Psoas muscle (tissue), 8 donors: ENCODE measurements at places on chromosomes 6 and 20. TPM values are rescaled to one million over a fixed set of nuclear protein-coding genes. Genes with fewer than 3 reads are reported as not detected.

- DNase-seq: no peak
These were observed 2.8 kb upstream of the SLPI start for GRCh38 chr20:45257161-45257560.

GRCh38 chr6:100458841-100459591 lies 5.7 kb downstream of the SIM1 start:
- no peak for DNase-seq

DNA sequence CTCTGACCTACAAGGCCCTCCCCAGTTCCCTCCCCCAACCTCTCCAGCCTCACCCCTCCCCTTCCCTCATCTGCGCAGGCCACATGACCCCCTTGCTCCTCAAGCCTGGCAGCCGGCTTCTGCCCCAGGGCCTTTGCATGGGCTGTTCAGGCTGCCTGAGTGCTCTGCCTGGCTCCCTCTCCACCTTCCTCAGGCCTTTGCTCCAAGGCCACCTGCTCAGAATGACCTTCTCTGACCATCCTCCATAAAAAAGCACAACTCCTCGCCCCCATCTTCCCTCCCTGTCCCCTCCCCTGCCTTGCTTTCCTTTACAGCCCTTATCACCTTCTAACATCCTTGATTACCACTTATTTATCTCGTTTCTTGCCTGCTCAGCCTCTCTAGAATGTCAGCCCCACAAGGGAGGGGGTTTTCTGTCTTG lies 38.7 kb downstream of the SPDEF start:
- DNase-seq: no peak

The CCR6 gene
- not detected for total RNA-seq

The CAGE1 gene
- total RNA-seq: not detected

DNA sequence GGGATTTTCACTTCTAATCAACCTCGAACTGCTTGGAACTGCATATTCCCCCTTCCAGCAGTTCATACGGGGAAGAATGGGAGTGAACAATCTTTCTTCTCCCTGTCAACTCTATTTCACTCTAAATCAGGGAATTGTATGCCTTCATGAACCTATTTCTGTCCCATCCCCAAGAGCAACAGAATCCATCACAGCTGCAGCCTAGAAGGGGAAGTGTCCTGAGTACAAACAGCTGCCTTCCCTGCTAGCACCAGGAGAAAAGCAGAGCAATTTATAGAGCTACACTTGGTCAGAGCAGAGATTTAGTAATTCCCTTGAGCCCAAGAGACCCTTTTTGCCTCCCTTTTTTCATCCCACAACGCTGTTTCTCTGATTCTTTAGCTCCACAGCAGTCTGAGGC lies 208.4 kb downstream of the ADGRG6 start:
- DNase-seq: no peak

DNA sequence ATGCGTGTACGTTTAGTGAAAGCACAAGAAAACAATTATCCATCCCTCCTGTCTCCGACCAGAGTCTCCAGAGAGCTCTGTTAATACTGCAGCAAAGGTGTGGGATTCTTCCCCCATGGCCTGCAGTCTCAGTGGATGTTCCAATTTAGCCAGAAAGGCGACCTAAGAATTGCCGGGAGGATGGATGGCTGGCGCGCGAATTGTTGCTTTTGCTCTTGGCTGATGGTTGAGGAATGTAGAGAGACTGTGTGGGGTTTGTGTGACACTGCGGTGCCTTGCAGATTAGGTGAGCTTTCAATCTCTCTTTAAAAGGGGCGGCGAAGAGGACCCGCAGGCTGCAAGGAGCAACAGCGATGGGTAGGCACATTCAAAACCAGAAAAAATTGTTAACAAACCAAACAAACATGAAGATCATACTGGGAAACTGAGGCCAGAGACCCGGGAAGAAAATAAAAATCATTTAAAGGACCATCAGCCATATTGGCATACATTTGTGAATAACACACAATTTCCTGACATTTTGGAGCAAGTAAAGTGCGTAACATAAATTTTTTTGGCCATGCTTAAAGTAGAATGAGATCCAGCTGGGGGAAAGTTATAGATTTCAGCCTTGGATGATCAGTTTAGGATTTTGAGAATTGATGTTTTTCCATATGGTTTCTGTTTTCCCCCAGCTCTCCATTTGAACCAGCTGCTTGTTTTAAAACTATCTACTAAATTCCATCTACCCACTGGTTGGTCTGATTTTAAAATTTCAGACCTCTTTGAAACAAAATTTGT lies 46.3 kb downstream of the GNAS start:
- no peak for DNase-seq

The COL9A3 gene
- total RNA-seq: 0.40 TPM

DNA sequence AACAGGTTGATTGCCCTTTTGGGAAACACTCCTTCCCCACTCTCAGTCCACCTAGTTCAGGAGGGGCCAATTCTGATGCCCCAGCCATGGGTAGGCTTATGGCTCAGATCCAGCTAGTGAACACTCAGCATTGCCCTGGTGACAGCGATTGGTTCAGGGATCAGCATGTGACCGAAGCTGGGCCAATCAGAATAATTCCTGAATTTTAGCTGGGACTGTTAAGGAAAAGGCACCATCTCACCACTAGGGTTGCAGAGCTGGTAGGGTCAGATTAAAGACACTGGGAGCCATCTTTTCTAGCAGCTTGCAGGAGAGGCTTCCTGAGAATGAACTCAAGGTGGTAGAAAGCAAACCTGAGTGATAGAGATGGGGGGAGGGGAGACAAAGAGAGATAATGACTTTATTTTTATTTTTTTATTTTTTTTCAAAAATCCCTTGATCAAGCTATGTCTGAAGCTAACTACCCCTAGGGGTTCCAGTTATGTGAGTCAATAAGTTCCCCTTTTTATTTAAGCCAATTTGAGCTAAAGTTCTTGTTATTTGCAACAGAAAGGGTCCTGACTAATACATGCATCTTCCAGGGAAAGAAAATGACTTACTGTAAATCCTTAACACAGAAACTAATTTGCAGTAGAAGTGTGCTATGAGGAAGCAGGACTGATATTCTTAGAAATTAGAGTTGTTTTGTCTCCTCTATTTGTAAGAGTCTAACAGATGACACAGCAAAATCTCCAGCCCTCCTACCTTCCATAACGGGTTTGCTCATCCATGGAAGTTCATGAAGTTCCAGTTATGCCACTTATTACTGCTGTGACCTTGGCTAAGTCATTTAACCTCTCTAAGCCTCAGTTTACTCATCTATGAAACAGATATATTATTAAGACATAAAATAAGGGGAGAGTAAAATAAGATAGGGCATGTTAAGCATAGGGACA lies 44.7 kb downstream of the EYA2 start:
- no peak for DNase-seq

GRCh38 chr6:73579851-73580246 lies 59.0 kb upstream of the EEF1A1 start:
- DNase-seq: no peak

- no peak for DNase-seq
These were observed 33.7 kb upstream of the ZNF133 start for GRCh38 chr20:18254615-18255014.

The NKX2-2 gene
- total RNA-seq: not detected

The CRISP2 gene
- total RNA-seq: not detected

DNA sequence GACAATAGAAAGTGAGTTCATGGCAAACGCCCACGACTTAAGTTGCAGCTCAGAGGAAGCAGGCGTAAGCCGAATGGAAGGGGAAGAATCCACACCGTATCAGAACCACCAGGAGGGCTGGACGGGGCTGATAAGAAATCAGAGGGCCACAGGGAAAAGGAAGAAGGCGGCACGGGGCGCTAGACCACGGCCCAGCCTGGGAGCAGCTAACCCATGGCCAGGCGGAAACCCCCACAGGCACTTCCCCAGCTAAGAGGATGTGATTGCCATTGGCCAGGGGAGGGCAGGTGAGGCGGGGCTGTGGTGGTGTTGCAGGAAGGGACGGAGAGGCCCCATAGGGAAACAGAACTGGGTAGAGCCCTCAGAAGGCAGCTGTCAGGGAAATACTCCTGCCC lies 174.0 kb upstream of the AFDN start:
- no peak for DNase-seq

The POPDC3 gene
- 124 TPM for total RNA-seq

The PPIL1 gene
- total RNA-seq: 22.4 TPM

DNA sequence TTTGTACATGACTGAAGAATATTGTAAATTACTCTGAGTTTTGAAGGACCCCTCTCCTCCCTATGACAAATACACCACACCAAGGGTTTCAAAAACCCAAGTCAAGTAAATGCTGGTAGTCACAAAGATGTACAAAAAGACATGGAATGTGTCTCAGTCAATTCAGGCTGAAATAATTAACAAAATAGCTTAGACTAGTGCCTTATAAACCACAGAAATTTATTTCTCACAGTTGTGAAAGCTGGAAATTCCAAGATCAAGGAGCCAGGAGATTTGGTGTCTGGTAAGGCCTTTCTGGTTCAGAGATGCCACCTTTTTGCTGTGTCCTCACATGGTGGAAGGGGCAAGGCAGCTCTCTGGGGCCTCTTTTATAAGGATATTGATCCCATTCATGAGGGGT lies 202.3 kb upstream of the RIN2 start:
- DNase-seq: no peak

DNA sequence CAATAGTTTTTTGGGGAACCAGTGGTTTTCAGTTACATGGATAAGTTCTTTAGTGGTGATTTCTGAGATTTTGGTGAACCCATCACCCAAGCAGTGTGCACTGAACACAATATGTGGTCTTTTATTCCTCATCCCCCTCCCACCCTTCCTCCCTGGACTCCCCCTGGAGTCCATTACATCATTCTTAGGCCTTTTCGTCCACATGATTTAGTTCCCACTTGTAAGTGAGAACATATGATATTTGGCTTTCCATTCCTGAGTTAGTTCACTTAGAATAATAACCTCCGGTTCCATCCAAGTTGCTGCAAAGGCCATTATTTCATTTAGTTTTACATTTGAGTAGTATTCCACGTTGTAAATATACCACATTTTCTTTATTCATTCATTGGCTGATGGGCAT lies 28.3 kb downstream of the RPP40 start:
- no peak for DNase-seq

DNA sequence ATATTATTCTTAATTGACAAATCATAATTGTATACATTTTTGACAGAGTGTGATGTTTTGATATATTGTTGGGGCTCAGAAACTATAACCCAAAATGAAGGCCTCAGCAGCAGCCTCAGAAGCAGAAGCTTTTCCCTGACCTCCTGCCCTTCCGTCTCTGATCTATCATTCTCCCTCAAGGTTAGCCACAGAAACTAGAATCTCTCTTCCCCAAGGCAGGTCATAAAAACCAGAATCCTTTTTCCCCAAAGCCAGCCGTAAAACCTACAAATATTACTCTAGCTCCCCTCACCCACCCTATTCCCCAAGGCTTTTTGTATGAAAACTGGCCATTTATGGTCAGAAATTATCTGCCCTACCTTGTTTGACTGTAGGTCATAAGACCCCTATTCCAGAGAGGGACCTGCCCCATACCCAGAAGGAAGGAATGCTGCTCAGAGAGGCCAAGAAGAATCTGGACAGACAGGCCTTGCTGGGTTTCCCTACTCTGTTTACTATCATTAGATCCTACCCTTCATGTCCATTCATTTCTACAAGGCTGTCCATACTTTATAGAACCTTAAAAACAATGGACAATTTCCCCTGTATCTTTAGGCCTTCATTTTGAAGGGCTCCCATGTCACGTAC lies 14.5 kb downstream of the OR2B2 start:
- no peak for DNase-seq

- no peak for DNase-seq
These were observed 33.2 kb upstream of the NCOA3 start for GRCh38 chr20:47468290-47469050.

The IL17F gene
- total RNA-seq: not detected

DNA sequence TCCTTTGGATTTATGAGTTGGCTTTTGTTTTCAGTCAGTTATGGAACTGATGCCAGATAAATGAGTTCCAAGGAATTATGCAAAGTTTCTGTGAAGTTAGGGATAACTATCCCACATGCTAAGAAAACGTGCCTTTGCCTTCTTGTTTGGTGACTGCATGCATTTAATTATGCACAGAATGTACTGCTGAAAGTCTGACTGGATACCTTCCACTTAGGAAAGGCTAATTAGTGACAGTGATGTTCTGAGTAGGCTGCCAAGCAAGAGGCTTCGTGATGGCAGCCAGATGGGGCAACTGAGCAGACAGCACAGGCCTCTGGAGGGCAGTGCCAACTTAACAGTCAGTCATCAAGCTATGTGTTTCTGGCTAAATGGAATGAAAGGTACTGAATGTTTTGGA lies 289.9 kb downstream of the CD109 start:
- no peak for DNase-seq

DNA sequence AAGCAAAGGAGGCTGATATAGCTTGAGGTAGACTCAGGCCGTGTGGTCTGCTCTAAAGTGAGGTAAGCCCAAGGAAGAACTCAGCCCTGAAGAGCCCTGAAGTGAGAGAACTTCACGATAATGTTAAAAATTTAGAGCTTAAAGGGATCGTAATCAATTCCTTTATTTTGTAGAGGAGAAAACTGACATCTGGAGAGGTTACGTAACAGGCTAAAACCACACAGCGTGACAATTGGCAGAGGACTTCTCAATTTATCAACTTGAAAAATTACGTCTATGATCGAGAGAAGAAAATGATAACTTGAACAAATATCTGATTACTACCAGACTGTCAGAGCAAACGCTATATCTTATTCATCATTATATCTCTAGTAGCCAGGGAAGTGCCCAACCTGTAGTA lies 121.8 kb upstream of the FOXO3 start:
- DNase-seq: no peak

DNA sequence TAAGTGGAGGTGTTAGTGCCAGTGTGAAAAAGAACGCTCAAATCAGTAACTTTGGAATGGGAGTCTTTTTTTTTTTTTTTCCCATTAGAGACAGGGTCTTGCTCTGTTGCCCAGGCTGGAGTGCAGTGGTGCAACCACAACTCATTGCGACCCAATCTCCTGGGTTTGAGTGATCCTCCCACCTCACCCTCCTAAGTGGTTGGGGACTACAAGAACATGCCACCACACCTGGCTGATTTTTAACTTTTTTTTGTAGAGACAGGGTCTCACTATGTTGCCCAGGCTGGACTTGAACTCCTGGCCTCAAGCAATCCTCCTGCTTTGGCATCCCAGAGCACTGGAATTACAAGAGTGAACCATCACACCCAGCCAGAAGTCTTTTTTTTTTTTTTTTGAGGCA lies 19.7 kb downstream of the LATS1 start:
- DNase-seq: no peak

DNA sequence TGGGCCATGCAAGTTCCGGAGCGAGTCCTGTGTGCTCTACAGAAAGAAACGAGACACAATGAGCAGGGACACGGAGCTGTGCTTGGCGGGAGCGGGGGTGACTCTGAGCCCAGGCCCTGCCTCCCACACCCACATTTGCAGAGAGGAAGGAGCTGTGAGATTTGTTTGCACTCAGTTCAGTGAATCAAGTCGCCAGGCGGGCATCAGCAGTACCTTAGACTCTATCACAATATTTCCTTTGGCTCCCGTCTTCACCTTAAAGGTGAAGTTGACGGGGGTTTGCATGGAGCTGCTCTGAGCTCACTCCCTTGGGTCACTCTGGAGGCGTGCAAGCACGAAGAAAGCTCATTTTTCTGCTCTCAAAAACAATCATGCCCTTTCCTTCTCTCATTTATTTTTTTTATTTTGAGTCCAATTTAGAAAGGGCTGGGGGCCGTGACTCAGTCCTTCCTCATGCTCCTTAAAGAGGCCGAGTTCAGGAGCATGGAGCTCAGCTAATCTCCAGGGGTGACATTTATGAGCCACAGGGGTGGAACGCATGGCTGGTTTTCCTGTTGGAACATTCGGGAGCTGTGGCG lies 188.2 kb downstream of the NFATC2 start:
- peak; percentile 30 for DNase-seq

The MACROD2 gene
- 0.67 TPM for total RNA-seq

The HLA-DRA gene
- total RNA-seq: 49.2 TPM

GRCh38 chr6:105821777-105822176 lies 264.4 kb upstream of the PRDM1 start:
- no peak for DNase-seq

The SLC17A2 gene
- not detected for total RNA-seq
